ENCODE measurements at places on chromosomes 6 and 20. TPM values are rescaled to one million over a fixed set of nuclear protein-coding genes. Genes with fewer than 3 reads are reported as not detected.

DNA sequence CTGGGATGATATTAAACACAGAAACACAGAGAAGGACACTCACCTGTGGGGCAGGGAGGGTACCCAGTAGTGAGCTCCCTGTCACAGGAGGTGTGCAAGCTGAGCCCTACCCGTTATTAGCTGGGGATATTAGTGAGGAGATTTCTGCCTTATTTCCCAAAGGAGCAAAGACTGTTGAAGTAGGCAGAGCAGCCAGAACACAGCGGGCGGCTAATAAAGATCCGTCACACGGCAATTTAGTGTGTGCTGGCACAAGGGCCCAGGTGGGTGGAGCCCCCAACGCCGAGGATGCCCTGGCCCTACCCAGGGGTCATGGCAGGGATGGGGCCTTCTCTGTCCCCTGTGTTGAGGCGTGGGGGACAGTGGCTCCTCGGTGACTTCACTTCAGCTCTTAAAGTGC lies 8.3 kb downstream of the VSTM2L start:
- no peak overlapping the region for H3K4me3 ChIP-seq
- DNase-seq, result no peak
- H3K27ac ChIP-seq, result no peak overlapping the region
- H3K36me3 ChIP-seq, result no peaks in the 10 kb centered on the region

GRCh38 chr6:159313018-159313417 lies 143.8 kb downstream of the FNDC1 start:
- DNase-seq, result no peak
- no peaks in the 10 kb centered on the region for H3K27me3 ChIP-seq
- H3K4me3 ChIP-seq, result no peak overlapping the region
- no peaks in the 10 kb centered on the region for H3K4me1 ChIP-seq
- H3K36me3 ChIP-seq, result no peaks in the 10 kb centered on the region

- H3K36me3 ChIP-seq, result no peaks in the 10 kb centered on the region
- H3K4me1 ChIP-seq, result no peaks in the 10 kb centered on the region
- no peaks in the 10 kb centered on the region for H3K27me3 ChIP-seq
- DNase-seq, result no peak
- H3K4me3 ChIP-seq, result no peak overlapping the region
These were observed 171.6 kb downstream of the UBE3D start for GRCh38 chr6:82893889-82894652.

Gene DCDC2
- total RNA-seq, result 2.5 TPM

- H3K27me3 ChIP-seq, result no peaks in the 10 kb centered on the region
- no peaks in the 10 kb centered on the region for H3K4me1 ChIP-seq
- DNase-seq, result no peak
These were observed 184.9 kb downstream of the TINAG start for GRCh38 chr6:54493138-54493537.
